Lower lobe of right lung (tissue), 2 donors: ENCODE measurements at places on chromosomes 3 and 15. TPM values are rescaled to one million over a fixed set of nuclear protein-coding genes. Genes with fewer than 3 reads are reported as not detected.
A peak's percentile ranks its signal among the peaks of the same experiment; 100 is the strongest.

DNA sequence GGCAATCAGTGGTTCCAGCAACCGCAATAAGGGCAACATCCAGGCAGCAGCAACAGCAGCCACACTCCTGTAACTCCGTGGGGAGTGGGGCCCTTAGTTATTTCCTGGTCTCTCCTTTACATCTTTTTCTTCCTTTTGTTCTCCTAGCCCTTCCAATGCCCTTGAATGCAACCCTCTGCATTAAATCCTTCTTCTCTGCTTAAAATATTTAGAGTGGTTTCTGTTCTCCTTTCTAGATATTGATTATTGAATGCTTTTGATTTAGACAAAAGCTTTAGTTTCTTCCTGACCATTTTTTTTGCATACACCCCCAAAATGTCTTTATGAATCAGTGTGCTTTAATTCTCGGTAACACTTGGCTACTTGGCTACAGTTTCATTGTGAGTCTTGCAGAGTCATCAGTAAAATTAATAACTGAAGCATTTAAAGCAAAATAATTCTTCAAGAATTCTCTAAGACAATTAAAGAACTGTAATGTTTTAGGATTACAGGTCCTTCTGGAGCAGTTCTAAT, 586.1 kb downstream of the MECOM start:
- no peak overlapping the region for H3K4me3 ChIP-seq
- H3K27me3 ChIP-seq: no peaks in the 10 kb centered on the region
- no peaks in the 10 kb centered on the region for H3K36me3 ChIP-seq
- H3K4me1 ChIP-seq: no peaks in the 10 kb centered on the region
- no peak overlapping the region for H3K27ac ChIP-seq

- no peaks in the 10 kb centered on the region for H3K4me1 ChIP-seq
- H3K27me3 ChIP-seq: no peaks in the 10 kb centered on the region
- H3K36me3 ChIP-seq: no peaks in the 10 kb centered on the region
- no peak overlapping the region for H3K4me3 ChIP-seq
Observed at GRCh38 chr3:45865563-45865962, 20.8 kb upstream of the CCR9 start.

DNA sequence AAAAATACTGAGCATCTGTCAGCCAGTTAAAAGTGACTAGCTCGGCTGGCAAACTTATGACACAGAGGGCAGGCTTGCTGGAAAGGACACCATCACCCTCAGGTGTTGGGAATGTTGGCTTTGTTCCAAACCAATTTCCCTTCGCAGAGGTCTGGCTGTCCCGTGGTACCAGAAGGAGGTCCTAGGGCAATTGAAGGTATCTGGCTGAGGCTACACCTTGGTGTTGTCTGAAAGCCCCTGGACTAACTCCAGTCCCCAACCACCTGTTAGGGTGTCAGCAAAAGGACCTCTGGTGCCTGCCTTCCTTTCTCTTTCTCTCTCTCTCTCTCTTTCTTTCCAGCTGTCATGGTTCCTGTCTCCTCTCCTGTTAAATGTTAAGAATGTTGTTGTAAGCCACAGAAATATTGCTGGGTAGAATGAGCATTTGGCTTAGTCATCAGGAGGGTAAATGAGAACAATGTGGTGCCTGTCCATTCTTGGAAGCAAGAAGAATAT, 12.5 kb downstream of the PRR20G start:
- no peak overlapping the region for H3K27ac ChIP-seq
- no peaks in the 10 kb centered on the region for H3K36me3 ChIP-seq
- DNase-seq: no peak
- no peak overlapping the region for H3K4me3 ChIP-seq
- peaks cover 4% of the 10 kb centered on the region for H3K27me3 ChIP-seq

DNA sequence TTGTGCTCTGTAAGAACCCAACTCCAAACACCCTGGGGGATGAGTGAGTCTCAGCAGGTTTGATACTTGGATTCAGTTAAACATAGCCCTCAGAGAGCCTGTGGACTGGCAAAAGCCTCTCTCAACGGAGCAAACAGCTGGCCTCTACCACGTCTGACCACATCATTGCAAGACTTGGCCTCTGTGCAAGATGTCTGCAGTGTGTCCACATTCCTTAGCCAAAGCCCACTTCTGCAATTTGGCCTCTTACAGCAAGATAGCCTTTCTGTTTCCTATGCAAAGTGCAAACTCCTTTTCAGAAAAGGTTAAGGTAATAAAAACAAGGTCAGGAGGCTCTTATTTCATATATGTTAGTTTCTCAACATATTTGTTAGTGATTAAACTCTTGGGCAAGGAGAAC, 27.9 kb downstream of the FBN1 start:
- H3K27ac ChIP-seq: no peak overlapping the region
- H3K4me1 ChIP-seq: no peaks in the 10 kb centered on the region
- no peak overlapping the region for H3K4me3 ChIP-seq
- peak; percentile 52 for DNase-seq
- H3K27me3 ChIP-seq: no peaks in the 10 kb centered on the region
- H3K36me3 ChIP-seq: no peaks in the 10 kb centered on the region

- H3K36me3 ChIP-seq: no peaks in the 10 kb centered on the region
- no peak for DNase-seq
- no peaks in the 10 kb centered on the region for H3K4me1 ChIP-seq
Observed at GRCh38 chr3:28278918-28279317, 37.5 kb downstream of the CMC1 start.

- no peaks in the 10 kb centered on the region for H3K27me3 ChIP-seq
- no peaks in the 10 kb centered on the region for H3K36me3 ChIP-seq
- DNase-seq: peak; percentile 50
Observed at GRCh38 chr3:119084371-119085069, 49.9 kb upstream of the IGSF11 start.

Gene PIF1
- total RNA-seq: 1.4 TPM

DNA sequence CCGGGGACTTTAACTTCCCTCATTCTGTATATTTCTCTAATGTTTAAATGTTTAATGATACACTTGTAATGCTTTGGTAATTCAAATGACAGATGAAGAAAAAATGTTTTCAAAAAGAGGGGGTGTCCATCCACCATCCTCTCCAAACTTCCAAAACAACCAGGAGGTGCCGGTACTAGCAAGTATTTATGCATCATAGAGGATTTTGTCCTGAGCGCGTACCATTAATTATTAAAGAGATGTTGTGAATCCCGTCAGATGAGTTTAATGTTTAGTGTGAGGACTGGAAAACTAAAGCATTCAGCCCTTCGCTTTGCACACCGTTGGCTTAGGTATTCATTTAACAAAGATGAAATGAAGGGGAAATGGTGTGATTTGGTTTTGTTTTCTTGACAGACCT, 1.3 kb downstream of the SLC28A1 start:
- no peaks in the 10 kb centered on the region for H3K4me1 ChIP-seq
- no peak overlapping the region for H3K4me3 ChIP-seq
- no peak overlapping the region for H3K27ac ChIP-seq
- no peaks in the 10 kb centered on the region for H3K27me3 ChIP-seq
- DNase-seq: no peak

DNA sequence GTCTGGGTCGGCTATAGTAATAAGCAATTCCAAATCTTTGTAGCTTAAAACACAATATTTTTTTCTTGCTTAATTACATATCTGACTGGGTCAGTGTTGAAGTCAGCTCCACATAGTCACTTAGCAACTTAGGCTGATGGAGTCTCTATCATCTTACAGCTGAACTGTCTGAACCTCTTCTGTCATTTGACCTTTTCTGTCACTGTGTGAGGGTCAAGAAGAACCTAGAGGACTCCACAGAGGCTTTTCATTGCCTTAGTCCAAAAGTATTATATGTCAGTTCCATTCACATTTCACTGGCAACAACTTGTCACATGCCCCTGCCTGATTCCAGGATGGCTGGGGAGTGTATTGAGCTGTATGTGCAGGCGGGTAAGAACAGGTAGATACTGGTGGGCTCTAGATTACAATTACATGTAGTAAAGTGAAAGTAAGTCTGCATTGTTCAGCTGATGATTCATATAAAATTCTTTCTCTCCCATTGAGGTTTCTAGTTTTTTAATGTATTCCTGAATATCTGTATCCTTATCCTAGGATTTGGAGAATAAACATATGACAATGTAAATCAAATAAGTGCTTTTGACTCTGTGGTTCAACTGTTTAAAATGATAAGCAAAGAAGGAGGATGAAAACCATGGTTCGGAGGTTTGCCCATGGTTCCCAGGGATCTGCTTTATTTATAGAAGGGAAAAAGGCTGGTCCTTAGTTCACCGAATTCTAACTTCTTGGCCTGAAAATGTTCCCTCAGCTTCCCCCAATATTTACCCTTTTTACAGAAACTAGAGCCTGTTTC, 5.8 kb upstream of the ARPP21 start:
- H3K27me3 ChIP-seq: peaks cover 1% of the 10 kb centered on the region
- H3K36me3 ChIP-seq: no peaks in the 10 kb centered on the region
- no peaks in the 10 kb centered on the region for H3K4me1 ChIP-seq
- H3K4me3 ChIP-seq: no peak overlapping the region
- no peak for DNase-seq

- no peak overlapping the region for H3K4me3 ChIP-seq
- H3K27me3 ChIP-seq: no peaks in the 10 kb centered on the region
- no peaks in the 10 kb centered on the region for H3K36me3 ChIP-seq
- no peak overlapping the region for H3K27ac ChIP-seq
- peaks cover 17% of the 10 kb centered on the region for H3K4me1 ChIP-seq
Observed at GRCh38 chr3:11385326-11385725, 113.1 kb downstream of the ATG7 start.

Gene MUSTN1
- 7.3 TPM for total RNA-seq

- peaks cover 24% of the 10 kb centered on the region for H3K4me1 ChIP-seq
- no peak overlapping the region for H3K4me3 ChIP-seq
- H3K36me3 ChIP-seq: no peaks in the 10 kb centered on the region
- H3K27ac ChIP-seq: no peak overlapping the region
- no peak for DNase-seq
Observed at GRCh38 chr3:194307849-194308248, 43.3 kb downstream of the CPN2 start.

Gene MYO5C
- 74.7 TPM for total RNA-seq

DNA sequence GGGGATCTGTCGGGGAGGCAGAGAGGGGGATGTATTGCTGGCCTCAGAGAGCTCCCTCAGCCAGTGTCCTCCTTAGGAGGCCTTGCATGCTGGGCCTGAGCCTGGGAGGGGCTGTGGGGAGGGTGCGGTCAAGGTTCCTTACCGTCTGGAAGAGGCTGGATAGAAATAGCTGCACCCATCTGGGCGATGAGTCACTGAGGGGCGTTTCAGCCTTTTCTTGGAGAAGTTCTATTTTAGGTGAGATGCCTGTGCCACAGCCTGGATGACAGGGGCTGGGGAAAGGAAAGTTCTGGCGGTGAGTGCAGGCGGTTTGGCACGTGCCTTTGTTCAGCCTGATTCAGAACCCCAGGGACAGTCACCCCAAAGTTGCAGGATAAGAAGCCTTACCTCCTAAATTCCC, 35.7 kb upstream of the APEH start:
- no peak for DNase-seq
- H3K27me3 ChIP-seq: no peaks in the 10 kb centered on the region
- H3K4me1 ChIP-seq: no peaks in the 10 kb centered on the region
- H3K4me3 ChIP-seq: no peak overlapping the region

- no peaks in the 10 kb centered on the region for H3K4me1 ChIP-seq
- no peaks in the 10 kb centered on the region for H3K36me3 ChIP-seq
Observed at GRCh38 chr3:180808823-180809575, 103.5 kb upstream of the FXR1 start.

- H3K4me1 ChIP-seq: peaks cover 79% of the 10 kb centered on the region
- H3K36me3 ChIP-seq: no peaks in the 10 kb centered on the region
- H3K4me3 ChIP-seq: no peak overlapping the region
- no peak for DNase-seq
Observed at GRCh38 chr3:32423956-32424557, 32.4 kb downstream of the CMTM7 start.

- H3K27me3 ChIP-seq: no peaks in the 10 kb centered on the region
- no peaks in the 10 kb centered on the region for H3K4me1 ChIP-seq
- no peak for DNase-seq
- no peaks in the 10 kb centered on the region for H3K36me3 ChIP-seq
Observed at GRCh38 chr3:2714834-2715233, 395.3 kb downstream of the IL5RA start.

DNA sequence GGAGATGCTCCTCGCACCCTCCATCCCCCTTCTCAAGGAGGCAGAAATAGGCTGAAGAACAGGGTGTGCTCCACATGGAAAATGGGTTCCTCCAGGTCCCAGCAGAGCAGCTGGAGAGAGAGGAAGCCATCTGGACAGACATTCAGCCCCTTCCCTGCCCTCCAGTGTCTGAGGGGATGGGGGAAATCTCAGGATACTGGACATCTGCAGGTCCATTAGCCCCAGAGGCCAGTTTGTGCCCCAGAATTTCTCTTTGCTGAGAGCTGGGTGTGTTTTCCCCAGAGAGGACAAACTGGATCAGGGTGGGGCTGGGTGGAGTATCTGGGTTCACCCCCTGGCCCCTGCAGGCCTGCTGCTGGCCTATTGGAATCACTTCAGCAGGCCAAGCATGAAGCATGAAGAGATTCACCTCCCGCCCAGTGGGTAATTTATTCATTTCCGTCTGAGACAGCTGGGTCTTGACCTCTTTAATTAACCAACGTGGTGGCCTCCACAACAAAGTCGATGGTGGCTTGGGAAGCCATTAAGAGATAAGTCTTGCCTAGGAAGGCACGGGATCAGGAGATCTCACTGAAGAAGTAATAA, 4.6 kb downstream of the FAM3D start:
- peaks cover under 1% of the 10 kb centered on the region for H3K4me1 ChIP-seq
- H3K27me3 ChIP-seq: no peaks in the 10 kb centered on the region
- no peak for DNase-seq
- no peaks in the 10 kb centered on the region for H3K36me3 ChIP-seq
- H3K4me3 ChIP-seq: no peak overlapping the region

DNA sequence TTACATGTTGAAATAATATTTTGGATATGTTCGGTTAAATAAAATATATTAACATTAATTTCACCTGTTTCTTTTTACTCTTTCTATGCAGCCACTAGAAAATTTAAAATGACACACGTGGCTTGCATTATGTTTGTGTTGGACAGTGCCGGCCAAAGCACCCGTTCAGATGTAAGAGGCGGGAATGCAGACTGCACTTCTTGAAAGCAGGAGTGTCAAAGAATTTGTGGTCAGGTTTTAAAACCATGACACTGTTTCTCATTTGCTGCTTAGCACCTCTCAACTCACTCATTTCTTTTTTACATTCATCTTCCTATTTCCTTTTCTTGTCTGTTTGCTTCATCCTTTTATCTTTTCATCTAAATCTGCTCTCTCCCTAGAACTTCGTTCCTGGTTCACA, 35.3 kb upstream of the MINAR1 start:
- DNase-seq: no peak
- H3K27me3 ChIP-seq: no peaks in the 10 kb centered on the region

DNA sequence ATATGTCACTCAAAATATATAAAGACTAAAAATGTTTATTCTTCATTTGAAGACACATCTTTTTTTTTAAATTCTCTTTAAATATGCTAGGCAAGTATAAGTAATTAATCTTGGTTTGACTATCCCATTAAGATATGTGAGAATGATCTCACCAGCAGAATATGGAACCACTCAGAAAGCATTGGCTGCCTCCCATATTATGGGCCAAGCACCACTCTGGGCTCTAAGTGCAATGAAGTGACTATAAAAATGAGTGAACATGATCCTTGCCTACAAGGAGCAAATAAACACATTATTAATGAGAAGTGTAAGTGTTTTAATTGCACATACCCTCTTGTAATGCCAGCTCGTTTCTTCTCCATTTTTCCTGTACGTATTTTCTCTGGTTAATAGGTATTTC, 328.5 kb downstream of the NAALADL2 start:
- H3K27me3 ChIP-seq: no peaks in the 10 kb centered on the region
- no peak overlapping the region for H3K4me3 ChIP-seq
- H3K27ac ChIP-seq: no peak overlapping the region
- no peaks in the 10 kb centered on the region for H3K36me3 ChIP-seq
- no peak for DNase-seq
